ENCODE measurements at places on chromosomes 7 and 10.

- H3K4me1 ChIP-seq = peaks cover 17% of the 10 kb centered on the region
- peaks cover 39% of the 10 kb centered on the region for H3K27me3 ChIP-seq
- DNase-seq = no peak
- no peaks in the 10 kb centered on the region for H3K36me3 ChIP-seq
- peak overlapping the region; percentile 71 for H3K4me3 ChIP-seq
- H3K27ac ChIP-seq = no peak overlapping the region
These were observed 17.4 kb downstream of the POLL start for GRCh38 chr10:101570428-101571270.

DNA sequence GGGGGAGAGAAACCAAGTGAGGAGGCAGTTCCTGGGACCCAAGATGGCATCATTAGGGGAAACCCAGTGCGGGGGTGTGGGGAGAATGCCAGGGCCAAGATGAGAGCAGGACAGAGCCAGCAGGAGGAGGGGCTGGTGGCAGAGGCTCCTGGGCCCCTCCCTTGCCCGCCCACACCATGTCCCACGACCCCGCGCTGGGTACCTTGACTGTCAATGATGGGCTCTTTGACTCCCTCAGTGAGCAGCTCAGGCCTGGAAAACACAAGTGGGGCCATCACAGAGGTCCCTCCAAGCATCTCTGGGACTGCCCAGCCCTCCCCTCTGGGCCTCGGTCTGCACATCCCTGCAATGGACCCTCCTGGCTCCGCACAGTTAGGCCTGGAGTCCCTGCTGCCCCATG is 75.4 kb downstream of the RABGEF1 start:
- no peaks in the 10 kb centered on the region for H3K27me3 ChIP-seq
- no peak overlapping the region for H3K27ac ChIP-seq
- no peak overlapping the region for H3K4me3 ChIP-seq
- no peaks in the 10 kb centered on the region for H3K4me1 ChIP-seq
- DNase-seq = no peak
- peaks cover 4% of the 10 kb centered on the region for H3K36me3 ChIP-seq

- H3K27ac ChIP-seq = no peak overlapping the region
- H3K36me3 ChIP-seq = no peaks in the 10 kb centered on the region
- no peaks in the 10 kb centered on the region for H3K4me1 ChIP-seq
- H3K27me3 ChIP-seq = no peaks in the 10 kb centered on the region
These were observed 826.9 kb downstream of the CNTNAP2 start for GRCh38 chr7:146943483-146943882.

- H3K36me3 ChIP-seq = peaks cover 55% of the 10 kb centered on the region
- H3K4me1 ChIP-seq = peaks cover 55% of the 10 kb centered on the region
- H3K27ac ChIP-seq = peak overlapping the region; percentile 97
- DNase-seq = peak; percentile 59
- H3K4me3 ChIP-seq = peak overlapping the region; percentile 88
- H3K27me3 ChIP-seq = no peaks in the 10 kb centered on the region
These were observed 683 bp downstream of the INSIG1 start for GRCh38 chr7:155298288-155298833.

GRCh38 chr7:147008530-147008929 is 891.9 kb downstream of the CNTNAP2 start:
- no peak overlapping the region for H3K4me3 ChIP-seq
- no peak for DNase-seq
- no peaks in the 10 kb centered on the region for H3K27me3 ChIP-seq
- H3K4me1 ChIP-seq = no peaks in the 10 kb centered on the region
- no peaks in the 10 kb centered on the region for H3K36me3 ChIP-seq

DNA sequence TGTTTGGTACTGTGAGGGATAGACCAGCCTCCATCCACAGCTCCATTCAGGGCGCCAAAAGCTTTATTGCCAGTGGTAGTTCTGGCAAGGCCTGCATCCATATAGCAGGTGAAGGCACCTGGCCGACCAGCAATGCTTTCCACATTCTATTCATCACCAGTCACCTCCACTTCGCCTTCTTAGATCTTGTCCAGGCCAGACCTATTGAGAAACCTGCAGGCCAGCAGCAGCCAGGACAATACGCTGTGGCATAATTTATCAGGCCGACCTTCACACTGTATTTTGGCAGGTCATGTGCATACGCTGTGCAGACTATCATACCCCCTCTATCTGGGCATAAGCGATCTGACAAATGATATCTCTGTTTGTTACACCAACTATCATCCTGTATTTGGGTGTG is 15.2 kb upstream of the KNDC1 start:
- H3K36me3 ChIP-seq = no peaks in the 10 kb centered on the region
- H3K4me3 ChIP-seq = no peak overlapping the region
- no peak overlapping the region for H3K27ac ChIP-seq
- H3K4me1 ChIP-seq = peaks cover 4% of the 10 kb centered on the region

- no peaks in the 10 kb centered on the region for H3K36me3 ChIP-seq
- DNase-seq = no peak
- no peak overlapping the region for H3K27ac ChIP-seq
- no peaks in the 10 kb centered on the region for H3K4me1 ChIP-seq
- H3K27me3 ChIP-seq = no peaks in the 10 kb centered on the region
- H3K4me3 ChIP-seq = no peak overlapping the region
These were observed 33.1 kb upstream of the ARMC3 start for GRCh38 chr10:22894714-22895113.

DNA sequence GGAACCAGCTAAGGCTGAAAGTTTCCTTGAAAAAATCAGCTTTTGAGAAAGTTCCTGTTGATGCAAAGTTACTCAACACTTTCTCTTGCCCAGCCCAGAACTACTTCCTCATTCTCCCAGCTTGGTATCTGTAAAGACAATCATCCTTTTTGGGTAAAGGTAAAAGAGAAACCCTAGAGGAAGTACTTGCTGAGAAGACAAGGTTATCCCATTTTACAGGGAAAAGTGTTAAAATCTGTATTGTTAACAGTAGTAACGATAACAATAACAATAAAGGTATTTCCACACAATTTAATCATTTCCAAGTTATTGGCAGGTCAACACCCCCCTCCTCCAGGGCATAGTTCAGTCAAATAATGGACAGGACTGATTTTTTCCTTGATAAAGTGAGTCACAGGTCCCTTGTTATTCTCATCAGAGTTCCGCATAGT is 2.4 kb downstream of the ALOX5 start:
- no peak overlapping the region for H3K4me3 ChIP-seq
- DNase-seq = no peak
- H3K27ac ChIP-seq = no peak overlapping the region
- H3K4me1 ChIP-seq = peaks cover 22% of the 10 kb centered on the region
- H3K36me3 ChIP-seq = no peaks in the 10 kb centered on the region

DNA sequence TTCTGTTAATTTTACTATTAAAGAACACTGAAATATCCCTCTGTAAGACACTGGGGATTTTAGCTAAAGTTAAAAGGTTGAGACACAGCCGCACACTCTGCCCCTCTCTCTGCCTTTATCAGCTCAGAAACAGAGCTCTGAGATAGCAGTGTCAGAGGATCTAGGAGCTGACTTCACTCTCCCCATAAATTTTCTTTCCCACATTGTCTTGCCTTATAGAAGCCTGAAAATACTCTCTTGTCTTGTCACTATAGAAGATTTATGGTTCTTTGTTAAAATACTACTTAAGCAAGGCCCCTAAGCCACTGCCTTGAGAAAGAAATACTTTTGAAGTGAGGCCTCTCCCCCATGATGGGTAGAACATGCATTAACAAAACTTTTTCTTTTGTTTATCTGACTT is 105.7 kb upstream of the C10orf90 start:
- no peak for DNase-seq
- H3K4me1 ChIP-seq = no peaks in the 10 kb centered on the region
- H3K27me3 ChIP-seq = no peaks in the 10 kb centered on the region
- H3K4me3 ChIP-seq = no peak overlapping the region
- H3K36me3 ChIP-seq = no peaks in the 10 kb centered on the region
